ENCODE measurements at places on chromosomes 6 and 20.
A peak's percentile ranks its signal among the peaks of the same experiment; 100 is the strongest.

- DNase-seq = peak; percentile 61
Measured at GRCh38 chr6:142693441-142693840, 251.5 kb downstream of the HIVEP2 start.

- DNase-seq = no peak
Measured at GRCh38 chr6:99187429-99187828, 162.0 kb downstream of the FAXC start.

- DNase-seq = no peak
Measured at GRCh38 chr20:19465536-19465935, 253.1 kb downstream of the SLC24A3 start.

- no peak for DNase-seq
Measured at GRCh38 chr20:38673725-38674091, 50.6 kb upstream of the SLC32A1 start.

DNA sequence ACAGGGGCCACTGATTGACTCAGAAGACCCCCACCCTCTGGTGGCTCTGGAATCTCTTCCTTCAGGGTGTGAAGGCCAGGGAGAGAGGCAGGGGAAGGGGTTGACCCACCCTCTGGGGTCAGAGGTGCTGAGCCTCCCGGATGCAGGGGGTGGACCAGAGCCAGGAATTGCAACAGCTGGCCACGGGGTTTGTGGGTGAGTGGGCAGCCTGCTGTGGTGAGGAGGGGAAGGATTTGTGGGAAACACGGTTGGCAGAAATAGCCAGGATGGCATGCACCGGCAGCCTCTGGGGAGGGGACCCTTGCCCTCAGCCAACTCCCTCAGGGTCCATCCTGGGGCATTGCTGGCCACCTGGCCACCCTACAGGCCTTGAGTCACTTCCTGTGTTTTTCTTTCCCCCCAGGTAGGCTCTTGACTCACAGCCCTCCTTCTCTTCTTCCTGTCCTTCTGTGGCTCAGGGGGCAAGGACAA is 92.8 kb downstream of the MRPL14 start:
- no peak for DNase-seq

DNA sequence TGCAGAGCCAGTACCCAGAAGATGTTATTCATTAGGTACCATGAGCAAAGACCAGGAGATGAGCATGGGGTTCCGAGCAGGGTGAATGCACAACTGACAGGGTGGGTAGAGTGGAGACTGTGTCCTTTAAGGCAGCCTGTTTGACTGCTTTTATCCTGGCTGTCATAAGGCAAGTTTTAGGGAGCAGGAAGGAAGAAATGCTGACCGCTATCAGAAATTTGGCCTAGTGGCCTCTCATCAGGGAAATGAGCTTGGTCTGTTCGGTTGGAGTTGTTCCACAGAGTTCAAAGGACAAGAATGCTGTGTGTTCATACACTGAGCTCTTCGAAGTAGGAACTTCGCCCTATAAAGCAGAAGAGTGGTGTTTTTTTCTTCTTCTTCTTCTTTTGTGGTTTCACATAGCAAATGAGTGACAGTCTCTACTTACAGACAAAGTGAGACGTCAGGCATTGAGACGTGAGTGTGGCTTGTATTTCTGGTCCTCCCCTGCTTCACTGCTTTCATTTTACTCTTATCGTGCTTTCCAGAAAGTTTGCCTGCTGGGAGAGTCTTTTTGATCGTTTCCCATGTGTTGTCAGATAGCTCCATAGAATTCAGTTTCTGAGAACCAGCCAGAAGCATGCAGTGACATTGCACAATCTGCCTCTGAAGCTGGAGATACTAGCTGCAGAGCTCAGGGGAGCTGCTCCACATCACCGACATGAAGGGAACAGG is at the start of gene CASS4:
Gene CASS4 (plus strand): TSS at position 502 of the 714 bp plus-strand sequence. CDS start 199 bp downstream, at position 701.
- peak; percentile 97 for DNase-seq

DNA sequence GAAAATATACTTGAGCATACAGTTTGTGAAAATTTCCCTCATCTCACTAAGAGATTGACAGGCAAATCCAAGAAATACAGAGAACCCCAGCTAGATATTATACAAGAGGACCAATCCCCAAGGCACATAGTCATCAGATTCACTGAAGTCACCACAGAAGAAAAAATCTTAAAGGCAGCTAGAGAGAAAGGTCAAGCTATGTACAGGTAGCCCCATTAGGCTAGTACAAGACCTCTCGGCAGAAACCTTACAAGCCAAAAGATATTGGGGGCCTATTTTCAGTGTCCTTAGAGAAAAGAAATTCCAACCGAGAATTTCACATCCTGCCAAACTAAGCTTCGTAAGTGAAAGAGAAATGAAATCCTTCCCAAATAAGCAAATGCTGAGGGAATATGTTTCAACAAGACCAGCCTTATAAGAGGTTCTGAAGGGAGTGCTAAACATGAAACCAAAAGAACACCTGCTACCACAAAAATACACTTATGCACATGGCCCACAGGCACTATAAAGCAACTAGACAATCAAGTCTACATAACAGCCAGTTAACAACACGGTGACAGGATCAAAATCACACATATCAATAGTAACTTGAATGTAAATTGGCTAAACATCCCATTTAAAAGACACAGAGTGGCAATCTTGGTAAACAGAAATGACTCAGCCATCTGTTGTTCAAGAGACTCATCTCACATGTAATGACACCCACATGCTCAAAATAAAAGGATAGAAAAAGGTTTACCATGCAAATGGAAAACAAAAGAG is 96.3 kb downstream of the FHL5 start:
- no peak for DNase-seq

DNA sequence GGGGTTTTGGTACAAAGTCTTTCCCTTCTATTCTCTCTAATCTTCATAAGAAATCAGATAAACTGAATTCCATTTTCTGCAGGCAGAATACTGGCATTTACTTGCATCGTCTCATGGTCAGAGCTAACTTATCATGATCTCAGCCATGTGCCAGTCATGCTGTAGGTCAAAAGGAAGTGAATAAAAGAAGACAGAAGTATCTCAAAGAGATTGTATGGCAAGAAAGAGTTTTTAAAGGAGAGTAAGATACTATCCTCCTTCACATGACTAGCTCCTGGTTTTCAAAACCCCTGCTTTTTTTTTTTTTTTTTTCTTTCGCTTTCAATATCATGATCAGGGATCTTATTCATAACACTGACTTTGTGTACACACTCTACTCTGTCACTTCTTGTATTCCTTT is 398.3 kb downstream of the C6orf118 start:
- no peak for DNase-seq

- DNase-seq = peak; percentile 48
Measured at GRCh38 chr20:40489886-40490285, 199.2 kb downstream of the MAFB start.

Measured in fibroblast of pulmonary artery (primary cell).